ENCODE measurements at places on chromosomes 1 and 21.
A peak's percentile ranks its signal among the peaks of the same experiment; 100 is the strongest.

GRCh38 chr1:109277434-109278204 lies 5.3 kb downstream of the PSRC1 start:
- peak; percentile 63 for DNase-seq

DNA sequence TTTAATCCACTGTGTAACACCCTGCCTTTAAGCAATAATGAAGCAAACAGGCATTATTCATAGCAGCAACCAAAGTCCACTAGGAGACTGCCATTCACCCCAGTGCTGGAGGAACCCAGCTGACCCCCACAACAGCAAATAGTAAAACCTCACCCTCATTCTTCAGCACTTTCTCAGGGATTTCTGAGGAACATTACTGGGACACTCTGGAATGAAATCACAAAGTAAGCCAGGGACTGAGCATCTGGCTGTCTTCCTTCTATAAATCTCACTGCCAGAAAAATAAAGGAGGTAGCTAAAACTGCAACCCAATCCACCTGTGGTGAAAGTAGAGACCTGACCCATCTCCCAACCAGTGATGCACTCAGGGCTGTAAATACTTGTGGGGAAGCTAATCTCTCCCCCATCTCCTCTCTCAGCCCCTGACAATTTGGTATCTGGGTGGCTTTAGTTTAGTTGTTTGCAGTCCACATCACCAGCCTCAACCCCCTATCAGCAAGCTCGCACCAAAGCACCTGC lies 47.1 kb downstream of the COL6A1 start:
- no peak for DNase-seq

DNA sequence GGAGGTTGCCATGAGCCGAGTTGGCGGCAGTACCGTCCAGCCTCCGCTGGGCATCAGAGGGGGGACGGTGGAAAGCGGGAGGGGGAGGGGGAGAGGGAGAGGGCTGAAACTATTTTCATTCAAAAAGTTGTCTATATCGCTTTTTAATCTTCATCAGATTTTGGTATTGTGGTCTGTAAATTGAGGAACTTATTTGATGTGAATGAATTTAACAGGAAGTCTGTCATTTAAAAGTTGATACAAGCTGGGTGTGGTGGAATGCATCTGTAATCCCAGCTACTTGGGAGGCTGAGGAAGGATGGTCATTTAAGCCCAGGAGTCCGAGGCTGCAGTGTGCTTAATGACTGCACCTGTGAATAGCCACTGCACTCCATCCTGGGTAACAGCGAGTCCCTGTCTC lies 3.0 kb upstream of the EPHX4 start:
- no peak for DNase-seq

DNA sequence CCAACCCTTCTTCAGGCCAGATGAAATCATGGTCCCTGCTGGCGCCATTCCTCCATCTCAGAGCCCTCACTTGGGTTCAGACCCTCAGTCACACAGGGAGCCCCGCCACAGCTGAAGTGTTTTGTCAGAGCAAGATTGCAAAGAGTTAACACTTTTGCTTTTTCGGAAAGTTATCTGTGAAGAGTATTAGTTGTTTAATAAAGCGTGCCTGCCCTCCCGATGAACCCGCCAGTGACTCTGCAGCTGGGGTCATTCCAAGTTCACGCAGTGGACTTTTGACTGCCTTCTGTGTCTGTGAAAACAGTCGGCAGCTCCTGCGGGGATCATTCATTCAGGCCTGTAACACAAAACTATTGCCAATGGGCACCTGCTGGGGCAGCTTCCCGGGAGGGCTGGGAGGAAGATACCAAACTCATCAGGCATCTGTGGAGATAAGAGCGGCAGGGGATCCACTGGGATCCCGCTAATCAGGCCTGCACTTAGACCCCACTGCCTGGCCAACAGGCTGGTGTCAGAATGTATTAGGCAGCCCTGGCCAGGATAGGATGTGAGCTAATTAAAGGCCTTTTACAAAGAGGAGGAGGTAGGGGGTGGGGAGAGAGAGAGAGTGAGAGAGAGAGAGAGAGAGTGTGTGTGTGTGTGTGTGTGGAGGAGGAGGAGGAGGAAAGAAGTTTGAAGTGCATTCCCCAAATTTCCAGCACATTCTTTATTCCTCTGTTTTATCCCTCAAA lies 184.5 kb downstream of the DHRS3 start:
- DNase-seq: no peak

GRCh38 chr1:60224523-60224922 lies 151.0 kb upstream of the C1orf87 start:
- DNase-seq: no peak

Data from NCI-H345 (cell line).